NCI-H2029 (cell line): ENCODE measurements at places on chromosomes 4 and X.

GRCh38 chr4:113977526-113977855, 2.0 kb downstream of the ARSJ start:
- DNase-seq, result no peak

DNA sequence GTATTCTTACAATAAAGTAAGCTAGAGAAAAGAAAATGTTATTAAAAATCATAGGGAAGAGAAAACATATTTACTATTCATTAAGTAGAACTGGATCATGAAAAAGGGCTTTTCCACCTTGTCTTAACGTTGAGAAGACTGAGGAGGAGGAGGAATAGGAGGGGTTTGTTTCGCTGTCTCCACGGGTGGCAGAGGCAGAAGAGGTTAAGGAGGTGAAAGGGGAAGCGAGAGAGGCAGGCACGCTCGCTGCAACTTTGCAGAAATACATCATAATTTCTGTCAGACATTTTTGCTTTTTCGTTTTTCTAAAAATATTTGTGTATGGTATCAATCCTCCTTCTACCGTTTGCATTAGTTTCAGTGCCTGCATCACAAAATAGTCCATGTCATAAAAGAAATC, 2375.1 kb upstream of the AGA start:
- DNase-seq, result no peak

DNA sequence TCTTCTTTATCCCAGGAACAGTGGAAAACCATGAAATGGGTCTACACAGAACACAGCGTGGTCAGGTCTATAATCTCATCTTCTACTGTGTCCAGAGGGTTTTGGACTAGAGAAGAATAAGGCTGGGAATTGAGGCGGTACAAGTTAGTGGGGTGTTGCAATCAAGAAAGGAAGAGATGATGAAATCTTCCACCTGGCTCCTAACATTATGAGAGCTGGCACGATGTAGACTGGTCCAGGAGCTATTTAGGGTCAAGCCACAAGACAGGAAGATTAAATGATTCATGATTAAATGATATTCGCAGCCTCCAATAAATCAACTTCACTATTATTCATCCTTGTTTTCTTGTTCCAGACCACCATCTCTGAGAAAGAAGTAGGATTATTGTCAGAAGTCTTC, 88.0 kb downstream of the ARSF start:
- no peak for DNase-seq

- DNase-seq, result no peak
These were observed 27.1 kb downstream of the RAPGEF2 start for GRCh38 chr4:159129814-159130550.

DNA sequence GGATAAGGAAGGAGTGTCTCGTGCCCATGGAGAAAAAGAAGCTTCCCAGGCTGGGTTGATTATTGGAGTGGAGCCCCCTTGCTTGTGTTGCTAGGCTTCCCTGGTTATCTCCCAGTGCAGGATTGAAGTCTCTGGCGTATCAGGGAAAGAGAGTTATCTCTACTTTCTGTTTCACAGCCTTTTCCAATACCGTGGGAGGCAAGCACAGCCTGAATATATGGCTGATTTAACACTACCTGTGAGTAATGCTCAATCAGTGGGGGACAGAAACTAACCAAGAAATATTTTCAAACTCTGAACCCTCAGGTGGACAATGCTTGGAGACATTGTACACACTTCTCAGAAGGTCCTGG, 65.2 kb downstream of the SERPINA7 start:
- DNase-seq, result no peak

DNA sequence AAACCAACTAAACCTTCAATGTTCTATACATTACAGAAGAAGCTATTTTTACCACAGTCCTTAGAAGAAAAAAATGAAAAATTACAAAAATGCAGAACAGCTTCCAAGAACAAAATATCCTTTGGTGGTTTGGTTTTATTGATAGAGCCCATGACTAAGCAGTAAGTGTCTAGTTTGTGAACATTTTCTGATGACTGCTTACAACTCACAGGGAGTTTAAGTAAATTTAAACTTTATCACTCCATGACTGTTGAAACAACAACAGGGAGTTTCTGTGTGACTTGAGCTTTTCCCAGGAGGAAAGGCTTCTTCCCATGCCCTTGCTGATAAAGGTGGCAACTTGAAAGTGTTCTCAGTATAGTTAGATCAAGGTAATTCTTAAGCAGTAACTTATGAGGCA, 2.9 kb downstream of the PF4 start:
- no peak for DNase-seq

DNA sequence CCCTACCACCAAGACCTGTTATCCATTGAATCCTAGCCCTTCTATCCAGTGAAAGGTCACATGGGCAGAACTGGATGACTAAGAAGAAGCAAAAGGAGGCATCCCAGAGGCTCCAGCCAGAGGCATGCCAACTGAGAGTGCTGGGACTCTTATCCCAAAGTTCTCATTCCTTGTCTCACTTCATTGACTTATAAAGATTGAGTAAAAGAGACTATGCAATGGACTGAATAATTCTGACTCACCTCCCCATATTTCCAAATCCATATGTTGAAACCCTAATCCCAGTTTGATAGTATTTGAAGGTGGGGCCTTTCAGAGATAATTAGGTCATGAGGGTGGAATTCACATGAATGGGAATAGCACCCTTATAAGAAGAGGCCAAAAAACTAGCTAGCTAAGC, 131.4 kb downstream of the COL25A1 start:
- DNase-seq, result no peak

DNA sequence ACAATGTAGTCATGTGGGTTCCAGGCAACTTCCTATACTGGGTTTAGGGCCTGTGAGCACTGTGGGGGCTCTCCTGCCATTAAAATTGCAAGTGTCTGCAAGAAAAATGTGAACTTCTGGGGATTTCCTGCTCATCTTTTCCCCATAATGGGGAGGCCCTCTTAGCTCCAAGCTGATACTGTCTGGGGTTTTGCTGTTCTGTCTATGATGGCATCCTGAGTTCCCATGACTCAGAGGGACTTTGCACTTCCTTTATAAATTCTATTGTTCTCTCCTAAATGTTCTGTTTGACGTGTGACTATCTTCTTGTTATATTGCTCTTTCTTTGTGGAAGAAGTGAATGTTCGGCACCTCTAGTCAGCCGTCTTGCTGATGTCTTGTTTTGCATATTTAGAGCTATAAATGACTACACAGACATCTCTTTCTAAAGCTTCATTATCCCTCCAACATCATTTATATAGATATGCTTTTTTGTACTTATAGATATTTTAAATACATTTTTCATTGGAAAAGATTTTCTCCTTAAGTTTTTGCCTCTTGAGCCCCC, 465.8 kb downstream of the NAF1 start:
- no peak for DNase-seq

DNA sequence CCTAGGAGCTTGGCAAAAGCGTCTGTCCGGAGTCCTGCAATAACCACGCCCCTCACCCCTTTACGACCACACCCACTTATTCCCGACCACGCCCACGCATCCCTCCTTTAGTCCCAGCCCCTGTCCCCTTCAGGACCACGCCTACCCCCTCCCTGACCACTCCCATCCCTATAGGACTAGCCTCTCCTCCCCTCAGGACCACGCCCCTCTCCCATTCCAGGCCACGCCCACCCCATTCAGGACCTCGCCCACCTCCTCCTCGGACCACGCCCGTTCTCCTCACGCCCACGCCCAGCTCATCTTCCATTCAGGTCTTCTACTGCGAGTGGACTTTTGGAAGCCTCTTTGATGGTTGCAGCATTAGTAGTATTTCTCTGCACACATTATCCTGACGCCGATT, 131.2 kb upstream of the STX18 start:
- DNase-seq, result no peak

DNA sequence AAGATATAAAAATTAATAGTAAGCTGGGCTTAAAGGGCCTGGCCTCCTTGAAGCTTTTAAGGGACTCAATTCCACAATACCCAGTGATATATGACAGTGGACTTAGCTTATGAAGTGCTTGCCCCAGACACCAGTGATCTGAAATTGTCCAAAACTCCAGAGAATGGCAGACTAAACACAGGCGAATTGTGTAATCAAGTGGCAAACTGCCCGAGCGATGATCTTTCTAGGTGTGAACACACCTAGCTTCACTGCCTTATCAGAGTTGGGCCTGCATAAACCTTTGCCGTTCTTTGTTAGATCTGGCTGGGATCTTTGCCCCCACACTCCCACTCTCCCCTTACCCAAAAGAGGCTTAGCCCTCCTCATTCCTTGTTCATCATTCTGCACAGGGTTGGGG, 62.5 kb upstream of the SH3RF1 start:
- no peak for DNase-seq
